ENCODE measurements at places on chromosomes 1 and 21.
A peak's percentile ranks its signal among the peaks of the same experiment; 100 is the strongest.

DNA sequence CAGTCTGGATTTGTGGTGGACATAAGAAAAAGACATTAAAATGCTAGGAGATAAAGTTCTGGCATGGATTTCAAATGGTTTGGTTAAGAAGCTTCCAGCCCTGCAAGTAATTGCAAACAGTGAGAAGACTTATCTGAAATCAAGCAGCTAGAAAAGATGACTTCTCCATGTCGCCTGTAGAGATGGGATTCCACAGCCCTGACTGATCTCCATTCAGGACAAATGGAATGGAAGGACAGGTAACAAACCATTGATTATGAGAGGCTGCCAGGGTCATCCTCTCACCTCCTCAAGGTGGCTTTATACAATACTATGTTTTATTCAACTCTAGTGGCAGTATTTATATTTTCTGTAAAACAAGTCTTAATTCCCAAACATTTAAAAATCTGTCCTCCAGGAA, 237.9 kb downstream of the HLX start:
- no peak for DNase-seq

DNA sequence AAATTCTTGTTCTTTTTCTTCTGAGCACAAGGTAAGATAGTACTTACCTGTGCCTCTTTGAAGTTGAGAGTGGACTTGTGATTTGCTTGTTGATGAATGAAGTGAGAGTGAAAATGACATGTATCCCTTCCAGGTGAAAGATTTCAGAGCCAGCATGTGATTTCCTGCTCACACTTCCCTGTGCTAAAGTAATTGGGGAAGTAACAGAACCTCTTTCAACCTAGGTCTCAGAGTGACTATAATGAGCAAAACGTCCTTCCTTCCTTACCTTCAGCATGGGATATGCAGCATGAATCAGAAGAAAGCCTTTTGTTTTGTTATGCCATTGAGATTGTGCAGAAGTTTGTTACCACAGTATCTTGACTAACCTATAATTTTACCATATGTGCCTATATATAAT, 24.6 kb downstream of the RAVER2 start:
- DNase-seq = no peak

DNA sequence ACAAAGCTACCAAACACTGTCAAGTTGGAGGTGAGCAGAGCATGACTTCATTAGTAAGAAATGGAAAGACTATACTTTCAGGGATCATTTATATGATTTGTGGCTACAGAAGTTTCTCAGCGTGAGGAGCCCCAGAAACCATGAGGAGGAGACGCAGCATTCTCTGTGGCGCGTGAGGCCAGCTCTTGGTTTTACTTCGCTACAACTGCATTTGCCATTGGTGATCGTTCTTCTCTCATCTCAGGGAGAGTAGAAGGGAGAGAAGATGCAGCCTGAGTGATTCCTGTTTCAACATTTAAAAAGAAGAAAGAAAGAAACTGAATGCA, 94.5 kb upstream of the ATP1A1 start:
- DNase-seq = no peak

GRCh38 chr1:54273795-54274163, 73.8 kb downstream of the MRPL37 start:
- no peak for DNase-seq

DNA sequence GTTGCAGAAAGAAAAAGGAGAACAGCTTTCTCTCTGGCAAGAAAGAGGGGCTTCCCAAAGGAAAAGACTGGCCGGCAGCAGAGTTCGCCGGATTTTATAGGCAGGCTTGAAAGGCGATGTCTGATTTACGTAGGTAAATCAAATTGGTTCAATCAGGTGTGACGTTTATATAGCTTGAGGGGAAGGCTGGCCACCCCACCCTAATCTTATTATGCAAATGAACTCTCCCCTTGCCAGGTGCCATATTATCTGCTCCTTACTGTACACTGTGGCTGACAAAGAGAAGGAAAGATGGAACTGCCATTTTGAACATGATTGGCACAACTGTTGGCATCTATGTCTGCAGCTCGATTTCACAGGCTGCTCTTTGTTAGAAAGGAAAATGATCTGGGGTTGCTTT, 16.8 kb upstream of the INTS3 start:
- DNase-seq = no peak

DNA sequence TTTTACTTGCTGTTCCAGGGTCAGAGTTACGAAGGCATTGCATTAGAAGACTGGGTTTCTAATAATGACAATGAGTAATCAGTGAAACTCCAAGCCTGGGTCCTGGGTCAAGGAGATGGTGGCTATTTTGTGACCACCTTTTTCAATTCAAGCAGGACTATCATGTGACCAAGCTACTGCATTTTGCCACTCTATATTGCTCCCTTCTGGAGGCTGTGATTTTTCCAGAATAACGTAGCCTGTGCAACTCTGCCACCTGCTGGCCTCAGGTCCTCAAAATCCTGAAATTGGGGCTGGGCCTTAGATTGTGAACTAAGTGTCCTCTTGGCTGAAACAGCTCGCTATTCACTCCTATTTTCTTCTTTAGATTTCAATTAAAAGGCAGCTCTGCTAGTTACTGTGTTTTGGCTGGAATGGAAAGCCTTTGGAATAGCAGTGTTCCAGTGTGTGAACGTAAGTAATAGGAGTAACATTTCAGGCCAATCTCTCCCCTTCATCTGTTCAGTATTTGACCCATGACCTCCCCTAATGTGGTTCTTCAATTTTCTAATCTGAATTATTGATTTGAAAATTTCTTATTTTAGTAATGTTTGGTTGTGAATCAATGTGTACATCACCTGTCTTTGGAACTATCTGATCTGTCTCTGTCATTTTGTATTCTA, 52.9 kb upstream of the CD46 start:
- DNase-seq = no peak

DNA sequence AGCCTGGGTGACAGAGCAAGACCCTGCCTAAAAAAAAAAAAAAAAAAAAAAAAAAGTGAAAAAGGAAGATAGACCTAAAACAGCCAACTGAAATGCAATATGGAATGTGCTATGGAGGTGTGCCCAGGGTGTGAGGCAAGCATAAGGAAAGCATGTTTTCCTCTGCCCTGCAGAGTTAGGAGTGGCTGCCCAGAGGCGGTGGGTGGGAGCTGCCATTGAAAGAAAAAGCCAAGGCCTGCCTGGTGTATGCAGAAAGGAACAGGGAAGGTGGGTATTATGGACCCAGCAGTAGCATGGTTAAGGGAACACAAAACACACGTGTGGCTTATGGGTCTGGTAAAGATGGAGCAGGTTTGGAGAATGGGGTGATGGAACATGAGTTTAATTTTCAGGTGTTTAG, 8.9 kb downstream of the CD244 start:
- DNase-seq = no peak

DNA sequence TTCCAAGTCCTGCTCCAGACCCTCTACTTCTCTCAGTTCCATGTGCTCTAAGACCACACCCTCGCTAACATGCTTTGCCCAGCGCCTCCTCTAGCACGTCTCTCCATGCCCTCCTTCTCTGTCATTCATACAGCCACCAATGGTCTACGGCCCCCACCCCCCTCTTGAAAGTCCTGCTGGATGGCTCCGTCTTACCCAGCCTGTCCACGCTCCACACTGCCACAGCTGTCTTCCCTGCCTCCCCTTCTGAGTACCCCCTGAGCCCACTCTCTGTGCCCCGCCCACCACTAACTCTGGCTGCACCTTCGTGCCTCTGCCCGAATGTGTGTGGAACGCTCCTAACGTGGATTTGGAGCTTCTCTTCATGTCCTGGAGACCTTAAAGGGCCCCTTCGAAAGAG, 244.6 kb downstream of the TRABD2B start:
- DNase-seq = no peak

DNA sequence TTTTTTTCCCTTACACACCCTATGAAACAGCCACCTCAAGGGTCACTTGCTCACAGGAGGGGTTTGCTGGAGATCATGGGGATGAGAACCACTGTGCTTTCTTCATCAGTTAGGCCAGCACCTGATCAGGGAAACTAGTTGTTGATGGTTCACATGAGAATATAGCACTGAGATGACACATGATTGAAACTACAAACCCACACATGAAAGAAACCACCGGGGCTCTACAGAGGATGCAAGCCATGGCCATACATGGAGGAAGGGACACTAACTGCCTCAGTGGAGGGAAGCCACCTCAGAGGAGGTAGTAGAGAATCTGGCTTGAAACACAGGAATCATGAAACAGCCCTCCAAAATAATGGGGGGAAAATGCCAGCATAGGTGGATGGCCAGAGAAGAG, 63.2 kb downstream of the PRKAB2 start:
- DNase-seq = no peak

DNA sequence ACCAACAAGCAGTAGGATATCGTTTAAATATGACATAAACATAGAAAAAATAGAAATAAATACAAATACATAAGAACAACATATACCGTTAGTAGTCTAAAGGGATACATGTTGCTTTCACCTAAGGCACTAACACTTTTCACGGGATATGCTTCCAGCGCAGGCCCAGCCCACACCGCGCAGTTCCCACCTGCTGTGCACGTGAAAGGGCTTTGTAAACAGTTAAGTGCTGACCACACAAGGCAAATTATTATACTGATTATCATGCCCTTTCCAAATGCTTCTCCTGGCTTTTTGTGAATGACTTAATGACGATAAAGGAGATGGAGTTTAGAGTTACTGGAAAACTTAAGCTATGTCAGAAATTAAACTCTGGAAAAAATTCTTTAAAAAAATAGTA, 11.3 kb upstream of the IL22RA1 start:
- no peak for DNase-seq

- no peak for DNase-seq
Measured at GRCh38 chr1:222904451-222904850, 89.6 kb downstream of the DISP1 start.

GRCh38 chr1:52670604-52671003, 27.5 kb downstream of the COA7 start:
- no peak for DNase-seq

DNA sequence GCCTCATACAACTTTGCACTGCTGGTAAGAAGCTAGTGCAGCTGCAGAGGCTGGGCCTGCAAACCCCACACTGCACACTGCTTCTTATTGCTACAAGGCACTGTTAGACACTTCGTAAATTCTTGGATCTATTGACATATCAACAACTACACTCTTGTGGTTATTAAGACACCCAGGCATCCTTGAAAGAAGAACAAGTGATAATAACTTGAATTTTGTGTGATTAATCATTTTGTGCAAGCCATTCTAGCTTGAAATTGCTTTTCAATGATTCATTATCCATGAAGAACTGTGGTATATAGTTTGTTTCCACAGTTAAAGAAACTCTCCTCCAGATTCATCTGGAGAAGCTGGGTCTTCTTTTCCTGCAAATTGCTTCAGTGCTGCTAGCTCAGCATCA, 33.7 kb upstream of the IFI44L start:
- no peak for DNase-seq

- DNase-seq = no peak
Measured at GRCh38 chr1:57420981-57421785, 2.7 kb downstream of the DAB1 start.

DNA sequence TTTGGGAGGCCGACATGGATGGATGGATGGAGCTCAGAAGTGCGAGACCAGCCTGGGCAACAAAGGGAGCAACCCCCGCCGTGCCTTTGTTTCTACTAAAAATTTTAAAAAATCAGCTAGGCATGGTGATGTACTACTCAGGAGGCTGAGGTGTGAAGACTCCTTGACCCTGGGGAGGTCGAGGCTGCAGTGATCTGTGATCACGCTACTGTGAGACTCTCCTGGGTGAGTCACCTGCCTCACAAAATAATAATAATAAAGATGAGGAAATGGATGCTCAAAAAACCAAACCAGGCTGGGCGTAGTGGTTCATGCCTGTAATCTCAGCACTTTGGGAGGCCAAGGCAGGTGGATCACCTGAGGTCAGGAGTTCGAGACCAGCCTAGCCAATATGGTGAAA, 19.2 kb downstream of the DSTYK start:
- DNase-seq = no peak

DNA sequence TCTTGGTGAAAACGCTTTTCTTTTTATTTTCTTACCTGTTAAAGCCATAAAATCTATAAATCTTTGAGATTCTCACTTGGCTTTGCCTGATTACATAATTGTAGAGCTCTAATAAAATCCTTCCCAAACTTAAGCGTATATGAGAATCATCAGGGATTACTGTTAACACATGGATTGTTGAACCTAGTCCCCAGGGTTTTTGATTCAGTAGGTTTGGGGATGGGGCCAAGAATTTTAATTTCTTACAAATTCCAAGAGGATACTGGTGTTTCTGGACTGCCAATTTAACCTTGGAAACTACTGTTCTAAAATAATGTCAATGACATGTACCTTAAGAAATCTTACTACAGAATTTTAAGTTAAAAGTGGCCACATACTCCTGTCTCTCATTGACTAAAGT, 694.2 kb downstream of the BRINP3 start:
- DNase-seq = no peak

- DNase-seq = peak; percentile 10
Measured at GRCh38 chr1:66331658-66332547, 202.1 kb upstream of the SGIP1 start.

GRCh38 chr1:214389734-214390133, 108.8 kb downstream of the SMYD2 start:
- no peak for DNase-seq

DNA sequence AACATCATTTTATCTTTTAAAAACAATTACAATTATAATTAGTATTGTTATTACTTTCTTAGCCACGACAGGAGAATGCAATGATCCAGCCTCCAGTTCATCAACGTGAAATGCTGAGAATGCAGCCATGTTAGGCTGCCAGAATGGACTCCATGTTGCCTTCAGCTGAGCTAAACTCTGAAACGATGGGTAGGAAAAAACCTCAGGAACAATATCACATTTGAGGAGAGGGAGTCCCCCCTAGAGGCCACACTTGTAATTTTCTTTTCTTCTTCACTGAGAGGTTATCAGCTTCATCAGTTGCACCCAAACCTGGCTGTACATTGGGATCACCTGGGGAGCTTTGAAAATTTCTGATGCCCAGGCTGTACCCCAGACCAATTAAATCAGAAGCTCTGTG, 34.6 kb upstream of the DNAH14 start:
- DNase-seq = no peak

DNA sequence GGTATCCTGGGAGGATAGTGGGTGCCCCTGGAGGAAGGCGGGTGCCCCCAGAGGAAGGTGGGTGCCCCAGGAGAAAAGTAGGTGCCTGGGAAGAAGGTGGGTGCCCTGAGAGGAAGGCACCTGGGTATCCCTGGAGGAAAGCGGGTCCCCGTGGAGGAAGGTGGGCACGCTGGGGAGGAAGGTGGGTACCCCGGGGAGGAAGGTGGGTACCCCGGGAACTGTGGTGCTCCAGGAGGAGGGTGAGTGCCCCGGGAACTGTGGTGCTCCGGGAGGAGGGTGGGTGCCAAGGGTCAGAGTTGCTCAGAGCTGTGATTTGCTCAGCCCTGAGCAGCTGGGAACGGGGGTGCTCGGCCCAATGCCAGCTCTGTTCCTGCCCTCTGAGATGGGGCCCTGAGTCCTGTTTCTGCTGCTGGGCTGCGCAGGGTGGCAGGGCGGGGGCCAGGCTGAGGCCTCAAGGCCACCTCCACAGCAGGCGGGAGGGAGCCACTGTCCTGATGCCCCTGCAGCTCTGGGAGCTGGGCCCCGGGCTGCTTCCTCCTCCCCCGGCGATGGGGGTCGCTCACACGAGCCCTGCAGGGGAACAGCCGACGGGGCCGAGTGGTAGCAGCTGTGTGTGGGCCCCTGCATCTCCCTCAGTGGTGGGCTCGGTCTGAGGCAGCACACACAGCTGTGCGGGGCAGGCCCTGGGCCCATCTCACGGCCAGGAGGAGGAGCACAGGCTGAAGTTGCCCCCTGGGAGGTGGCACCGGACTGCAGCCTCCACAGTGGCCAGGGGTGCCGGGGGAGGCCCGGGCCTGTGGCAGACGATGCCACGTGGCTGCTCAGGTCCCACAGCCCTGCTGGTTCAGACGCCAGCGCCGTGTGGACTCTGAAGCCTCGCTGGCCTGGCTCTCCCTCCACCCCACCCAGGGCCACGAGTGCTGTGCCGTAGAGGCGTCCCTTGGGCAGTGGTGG, 57.4 kb downstream of the SLX9 start:
- no peak for DNase-seq
